ENCODE measurements at places on chromosomes 7 and 10. TPM values are rescaled to one million over a fixed set of nuclear protein-coding genes. Genes with fewer than 3 reads are reported as not detected.

Gene DDC
- total RNA-seq: not detected

Gene C10orf143
- total RNA-seq: 8.7 TPM

Gene KCNH2
- 107 TPM for total RNA-seq

Gene SH2D4B
- total RNA-seq: not detected

Gene OPALIN
- total RNA-seq: not detected

Gene UTF1
- total RNA-seq: not detected

Gene ZNF485
- total RNA-seq: 2.5 TPM

Gene PRSS37
- not detected for total RNA-seq

Gene MEST
- total RNA-seq: 6.4 TPM

Gene MOGAT3
- not detected for total RNA-seq

Gene GCK
- total RNA-seq: 1.8 TPM

Gene TCAF2
- 0.82 TPM for total RNA-seq

Measured in sigmoid colon (tissue), 7 donors.